Activated naive CD8-positive, alpha-beta T cell treated with anti-CD3 and anti-CD28 coated beads, Interleukin-2, amount 10 ng/mL, durations not matched to agents 7 days and 5 days (primary cell): ENCODE measurements at places on chromosomes 16 and 17. TPM values are rescaled to one million over a fixed set of nuclear protein-coding genes. Genes with fewer than 3 reads are reported as not detected.

ACSF3 gene
- total RNA-seq: 53.0 TPM

DNASE1 gene
- 53.9 TPM for total RNA-seq

DNA sequence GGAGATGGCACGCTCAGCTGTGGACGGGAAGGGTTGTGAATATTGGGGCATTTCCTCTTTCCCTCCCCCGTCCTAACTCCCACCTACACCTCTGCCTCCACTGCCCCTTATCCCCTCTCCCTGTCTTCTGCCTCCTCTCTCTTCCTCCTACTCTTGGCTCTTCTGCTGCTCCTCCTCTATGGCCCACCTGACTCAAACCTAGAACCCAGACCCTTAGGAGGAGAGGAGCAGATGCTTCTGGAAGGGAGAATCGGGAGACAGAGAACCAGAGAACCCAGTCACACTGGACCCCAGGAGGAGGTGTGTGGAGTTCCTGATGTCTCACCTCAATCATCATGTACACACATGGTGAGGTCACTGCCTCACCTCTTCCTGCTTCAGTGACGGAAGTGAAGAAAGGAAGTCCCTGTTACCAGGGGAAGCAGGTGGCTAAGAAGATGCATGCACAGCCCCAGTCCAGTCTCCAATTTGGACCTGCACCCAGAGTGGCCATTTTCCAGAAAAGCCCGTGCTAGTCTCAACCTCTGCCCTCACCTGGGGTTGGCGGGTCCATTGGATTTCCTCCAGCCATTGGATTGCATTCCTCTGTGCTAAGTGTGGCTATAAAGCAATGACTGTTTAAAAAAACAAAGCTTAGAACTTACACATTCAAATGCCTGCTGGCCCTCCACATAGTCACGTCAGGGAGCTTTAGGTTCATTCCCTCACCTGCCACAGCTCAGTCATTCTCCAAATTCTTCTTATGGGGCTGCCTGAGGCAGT, 4.0 kb downstream of the RNF222 start:
- H3K36me3 ChIP-seq: peaks cover 7% of the 10 kb centered on the region
- peaks cover 16% of the 10 kb centered on the region for H3K4me1 ChIP-seq
- peaks cover 25% of the 10 kb centered on the region for H3K27me3 ChIP-seq
- H3K4me3 ChIP-seq: peak overlapping the region; percentile 73

DNA sequence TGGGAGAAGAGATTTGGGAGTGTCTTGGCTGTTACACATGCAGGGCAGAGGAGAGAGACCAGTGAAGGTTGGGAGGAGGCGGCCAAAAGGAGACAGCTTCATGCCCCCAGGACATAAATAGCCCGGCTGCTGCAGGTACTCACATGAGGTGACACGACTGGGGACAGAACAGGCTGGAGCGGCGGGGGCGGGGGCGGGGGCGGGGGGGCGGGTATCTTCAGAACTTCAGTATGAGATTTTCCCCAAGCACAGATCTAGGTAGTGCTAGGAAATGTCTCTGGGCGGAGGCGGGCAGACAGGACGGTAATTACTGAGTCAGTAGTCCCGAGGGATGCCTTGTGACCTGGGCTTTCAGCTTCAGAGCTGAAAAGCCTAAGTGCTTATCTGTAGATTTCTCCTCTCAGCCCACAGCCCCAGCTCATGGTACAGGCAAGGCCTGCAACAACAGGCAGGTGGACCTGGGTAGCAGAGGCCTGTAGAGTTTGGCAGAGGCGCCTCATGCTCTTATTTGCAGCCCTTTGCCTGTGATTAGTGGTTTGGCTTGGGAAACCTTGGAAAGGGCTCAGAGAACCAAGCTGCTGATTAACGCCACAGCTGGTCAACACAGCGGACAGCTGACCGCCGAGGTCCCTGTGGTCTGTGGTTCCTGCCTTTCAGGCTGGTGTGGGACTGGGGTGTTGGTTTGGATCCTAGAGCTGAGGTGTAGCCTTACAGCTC, 24.5 kb downstream of the UNK start:
- no peak overlapping the region for H3K4me3 ChIP-seq
- H3K36me3 ChIP-seq: peaks cover 4% of the 10 kb centered on the region
- peaks cover 1% of the 10 kb centered on the region for H3K4me1 ChIP-seq

DNA sequence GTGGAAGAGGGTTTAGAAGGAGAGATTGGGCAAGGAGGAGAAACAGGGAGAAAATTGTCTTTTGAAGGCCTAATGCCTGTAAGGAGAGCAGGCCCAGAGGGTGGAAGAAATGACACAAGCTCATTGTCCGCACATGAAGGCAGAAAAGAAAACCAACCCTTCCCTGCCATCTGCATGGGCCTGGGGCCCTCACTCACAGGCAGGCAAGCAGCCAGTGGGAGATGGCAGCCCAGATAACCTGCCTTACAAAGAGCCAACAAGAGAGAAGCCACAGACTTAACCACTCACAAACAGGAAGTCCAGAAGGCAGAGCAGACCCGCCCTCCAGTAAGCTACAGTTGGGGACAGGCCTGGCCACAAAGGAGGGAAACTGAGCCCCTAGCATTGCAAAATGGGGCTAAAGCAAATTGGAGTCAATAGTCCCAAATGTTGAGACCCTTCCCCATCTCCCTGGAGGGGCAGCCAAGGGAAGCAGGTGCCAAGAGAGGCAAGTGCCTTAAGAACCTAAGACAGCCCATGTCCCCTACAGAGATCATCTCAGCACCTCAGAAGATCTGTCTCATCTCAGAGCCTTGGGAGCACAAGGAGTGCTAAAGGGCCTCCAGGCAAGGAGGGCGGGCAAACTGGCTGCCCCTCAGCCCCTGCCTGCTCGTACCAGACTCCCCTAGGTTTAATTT, 7.3 kb upstream of the TSPOAP1 start:
- peaks cover 35% of the 10 kb centered on the region for H3K36me3 ChIP-seq
- DNase-seq: peak; percentile 73
- peaks cover 38% of the 10 kb centered on the region for H3K4me1 ChIP-seq

GRCh38 chr16:23088018-23088417, 61.2 kb downstream of the USP31 start:
- H3K4me3 ChIP-seq: no peak overlapping the region
- no peak for DNase-seq
- H3K27me3 ChIP-seq: no peaks in the 10 kb centered on the region
- no peaks in the 10 kb centered on the region for H3K4me1 ChIP-seq
- no peak overlapping the region for H3K27ac ChIP-seq
